ENCODE measurements at places on chromosomes 16 and 17.
A peak's percentile ranks its signal among the peaks of the same experiment; 100 is the strongest.

DNA sequence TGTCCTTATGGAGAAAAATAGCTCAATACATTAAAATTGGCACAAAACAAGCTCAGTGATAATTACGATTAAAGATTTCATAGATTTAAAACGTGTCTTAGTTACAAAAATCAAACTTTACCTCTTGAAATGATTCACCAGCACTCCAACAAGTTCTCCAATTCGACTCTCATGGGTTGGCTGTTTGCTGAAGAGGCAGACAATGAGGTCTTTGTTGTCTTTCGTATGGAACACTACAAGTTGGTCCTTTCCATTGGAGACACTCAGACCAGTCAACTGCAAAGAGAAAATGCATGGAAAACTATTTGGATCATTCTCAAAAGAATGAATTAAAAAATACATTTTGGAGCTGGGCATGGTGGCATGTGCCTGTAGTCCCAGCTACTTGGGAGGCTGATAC lies 118.2 kb downstream of the CDK5R1 start:
- no peak for DNase-seq

- DNase-seq: no peak
Observed at GRCh38 chr16:80287674-80288073, 253.1 kb upstream of the DYNLRB2 start.

- no peak for DNase-seq
Observed at GRCh38 chr17:3762922-3763776, 37.8 kb downstream of the ITGAE start.

DNA sequence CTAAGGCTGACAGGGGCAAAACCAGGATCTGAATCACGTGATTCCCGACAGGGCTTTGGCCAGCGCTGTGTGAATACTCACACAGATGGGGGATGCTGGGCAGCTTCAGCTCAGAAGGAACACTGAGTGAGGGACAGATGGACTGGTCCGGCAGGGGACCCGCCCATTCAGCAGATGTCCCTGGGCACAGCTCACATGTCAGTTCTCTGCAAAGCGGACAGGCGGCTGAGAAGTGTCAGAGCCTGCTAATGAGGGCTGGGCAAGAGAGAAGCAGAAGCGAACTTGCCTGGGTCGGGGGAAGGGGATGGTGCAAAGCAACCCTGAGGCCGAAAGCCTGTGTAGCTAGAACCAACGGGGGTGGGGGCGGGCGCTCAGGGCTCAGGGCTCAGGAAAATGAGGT lies 11.9 kb upstream of the GLIS2 start:
- no peak for DNase-seq

- no peak for DNase-seq
Observed at GRCh38 chr17:9473711-9474110, 101.9 kb downstream of the STX8 start.

- no peak for DNase-seq
Observed at GRCh38 chr17:35021520-35022380, 41.4 kb downstream of the LIG3 start.

DNA sequence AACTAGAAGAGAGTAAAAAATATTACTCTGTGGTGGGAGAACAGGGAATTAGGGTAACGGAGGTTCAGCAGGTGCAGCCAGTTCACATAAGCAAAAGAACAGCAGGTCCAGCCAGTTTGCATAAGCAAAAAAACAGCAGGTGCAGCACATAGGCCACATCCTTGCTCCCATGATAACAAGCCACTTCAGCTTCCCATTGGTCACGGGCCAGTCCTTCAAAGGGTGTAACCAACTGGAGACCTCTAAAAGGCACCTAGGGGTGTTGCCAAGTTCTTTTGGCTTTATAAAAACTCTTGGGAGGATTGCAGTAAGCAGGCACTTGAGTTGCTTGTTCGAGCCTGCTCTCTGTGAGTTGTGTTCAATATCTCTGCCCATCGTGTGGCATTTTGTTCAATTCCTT lies 488.1 kb downstream of the XYLT1 start:
- no peak for DNase-seq

GRCh38 chr17:44794851-44795413 lies 35.2 kb downstream of the GJC1 start:
- peak; percentile 33 for DNase-seq

DNA sequence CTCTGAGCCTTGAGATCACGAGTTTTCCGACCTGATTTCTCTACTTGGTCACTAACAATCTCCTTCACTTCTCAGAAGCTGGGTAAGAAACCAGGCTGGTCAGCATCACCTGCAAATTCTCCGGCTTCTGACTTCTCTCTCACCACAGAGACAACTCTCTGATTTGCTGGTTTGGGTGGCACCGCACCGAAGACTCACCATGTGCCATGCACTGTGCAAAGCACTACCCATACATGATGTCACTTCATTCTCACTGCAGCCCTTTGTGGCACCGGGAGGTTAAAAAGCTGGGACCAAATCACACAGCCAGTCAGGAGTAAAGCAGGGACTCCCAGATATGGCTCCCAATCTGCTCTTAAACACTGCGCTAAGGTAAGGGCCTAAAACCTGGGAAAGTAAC lies 647 bp downstream of the VAC14 start:
- peak; percentile 49 for DNase-seq

GRCh38 chr17:76702076-76702475 lies 8.7 kb downstream of the MXRA7 start:
- peak; percentile 51 for DNase-seq

GRCh38 chr17:29005936-29006511 lies at the start of gene SEZ6:
Gene SEZ6 (minus strand): TSS chr17:29006033. CDS start chr17:29005869, 164 bp downstream.
- DNase-seq: peak; percentile 84

GRCh38 chr17:16953347-16953746 lies 18.6 kb downstream of the TNFRSF13B start:
- no peak for DNase-seq

DNA sequence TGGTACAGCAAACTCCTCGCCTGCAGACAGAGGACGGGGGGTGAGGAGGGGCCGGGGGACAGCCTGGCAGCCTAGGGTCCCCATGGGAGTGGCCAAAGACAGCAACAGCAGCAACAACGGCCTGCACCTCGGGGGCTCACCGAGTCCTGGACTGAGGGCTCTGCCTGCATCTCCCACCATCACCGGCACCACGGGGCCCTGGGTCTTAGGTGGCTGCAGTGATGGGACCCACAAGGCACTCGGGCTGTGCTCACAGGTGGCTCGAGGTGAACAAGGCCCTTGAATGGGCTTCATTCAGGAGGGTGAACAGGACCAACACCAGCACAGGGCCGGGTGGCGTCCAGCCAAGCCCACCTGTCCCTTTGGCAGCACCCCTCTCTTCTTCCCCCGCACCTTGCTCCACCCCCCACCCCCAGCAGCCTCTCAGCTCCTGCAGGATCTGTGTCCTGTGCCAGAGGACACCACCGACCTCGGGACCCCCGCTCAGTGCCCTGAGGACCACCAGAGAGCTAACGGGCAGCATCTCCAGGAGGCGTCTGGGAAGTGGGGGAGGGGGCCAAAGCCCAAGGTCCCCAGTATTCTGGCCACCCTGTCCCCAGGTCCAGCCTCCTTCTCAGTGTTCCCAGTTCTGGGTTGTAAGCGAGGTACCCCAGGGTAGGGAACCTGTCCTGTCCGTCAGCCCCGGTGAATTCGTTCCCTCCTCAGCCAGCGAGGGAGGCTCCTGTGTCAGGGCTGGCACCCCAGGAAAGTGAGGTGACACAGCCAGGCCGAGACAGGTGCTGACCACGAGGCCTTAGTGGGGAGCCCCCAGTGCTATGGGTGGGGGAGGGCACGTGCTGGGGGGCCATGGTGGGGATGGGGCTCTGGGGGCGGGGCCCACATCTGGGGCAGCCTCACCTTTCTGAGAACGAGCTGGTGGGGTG lies 94.3 kb downstream of the TBC1D16 start:
- no peak for DNase-seq

DNA sequence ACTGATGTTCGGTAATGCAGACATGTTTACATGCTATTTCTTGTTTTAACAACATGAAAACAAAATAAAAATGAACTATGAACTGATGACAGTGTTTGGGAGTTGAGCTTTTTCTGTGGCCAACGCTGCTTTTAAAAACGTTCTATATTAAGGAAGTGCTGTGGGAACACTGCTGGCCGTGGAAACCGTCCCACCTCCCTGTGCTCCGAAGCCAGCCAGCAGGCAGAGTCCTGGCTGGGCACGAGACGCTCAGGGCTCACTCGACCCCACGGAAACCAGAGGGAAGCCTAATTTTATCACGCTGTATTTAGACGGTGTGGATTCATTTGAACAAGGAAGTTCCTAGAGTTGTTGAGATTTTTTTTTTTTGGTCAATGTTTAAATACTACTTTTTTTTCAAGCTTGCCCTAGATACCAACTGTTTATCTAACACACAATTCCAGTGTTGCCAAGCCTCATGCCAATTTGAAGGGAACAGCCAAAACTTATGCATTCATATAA lies 25.8 kb downstream of the ADCY9 start:
- no peak for DNase-seq

DNA sequence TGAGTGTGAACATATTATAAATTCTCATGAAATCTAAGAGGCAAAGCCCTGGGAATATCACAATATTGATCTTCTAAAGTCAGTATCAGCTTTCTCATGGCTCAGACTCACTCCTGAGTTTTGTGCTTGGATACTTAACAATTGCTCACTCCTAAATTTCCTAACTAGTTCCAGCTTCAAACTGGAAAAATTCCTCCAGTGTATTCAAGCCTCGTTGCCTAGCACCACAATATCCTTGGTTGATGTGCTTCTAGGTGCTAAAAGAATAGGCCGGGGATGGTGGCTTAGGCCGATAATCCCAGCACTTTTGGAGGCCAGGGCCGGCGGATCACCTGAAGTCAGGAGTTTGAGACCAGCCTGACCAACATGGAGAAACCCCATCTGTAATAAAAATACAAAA lies 62.5 kb downstream of the XYLT1 start:
- no peak for DNase-seq

DNA sequence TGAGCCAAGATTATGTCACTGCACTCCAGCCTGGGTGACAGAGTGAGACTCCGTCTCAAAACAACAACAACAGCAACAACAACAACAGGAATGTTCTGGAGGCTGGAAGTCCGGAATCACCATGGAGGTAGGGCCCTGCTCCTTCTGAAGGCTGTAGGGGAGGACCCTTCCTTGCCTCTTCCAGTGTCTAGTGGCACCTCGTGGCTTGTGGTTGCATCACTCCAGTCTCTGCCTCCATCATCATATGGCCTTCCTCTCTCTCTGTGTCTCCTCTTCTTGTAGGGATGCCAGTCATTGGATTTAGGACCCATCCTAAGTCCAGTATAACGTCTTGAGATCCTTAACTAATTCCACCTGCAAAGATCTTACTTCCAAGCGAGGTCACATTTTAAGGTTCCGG lies 14.0 kb downstream of the NAGPA start:
- DNase-seq: no peak

DNA sequence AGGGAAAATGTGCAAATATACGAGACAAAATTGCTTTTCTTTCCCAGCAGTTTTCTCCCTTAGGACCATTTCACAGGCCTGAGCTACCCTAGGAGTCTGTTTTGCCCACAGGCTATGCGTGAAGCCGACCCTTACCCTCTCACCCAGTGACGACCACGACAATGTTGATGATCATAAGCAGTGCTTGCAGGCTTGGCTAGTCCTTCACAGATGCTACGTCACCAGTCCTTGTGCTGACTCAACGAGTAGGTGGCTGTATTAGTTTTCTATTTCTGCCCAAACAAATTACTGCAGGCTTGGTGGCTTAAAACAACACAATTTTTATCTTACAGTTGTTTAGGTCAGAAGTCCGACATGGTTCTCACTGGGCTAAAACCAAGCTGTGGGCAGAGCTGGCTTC lies 574.6 kb upstream of the HSBP1 start:
- DNase-seq: no peak

- peak; percentile 71 for DNase-seq
Observed at GRCh38 chr17:81522491-81523401, 5.4 kb upstream of the FSCN2 start.

- peak; percentile 52 for DNase-seq
Observed at GRCh38 chr16:68707340-68708152, 29.5 kb upstream of the CDH1 start.

DNA sequence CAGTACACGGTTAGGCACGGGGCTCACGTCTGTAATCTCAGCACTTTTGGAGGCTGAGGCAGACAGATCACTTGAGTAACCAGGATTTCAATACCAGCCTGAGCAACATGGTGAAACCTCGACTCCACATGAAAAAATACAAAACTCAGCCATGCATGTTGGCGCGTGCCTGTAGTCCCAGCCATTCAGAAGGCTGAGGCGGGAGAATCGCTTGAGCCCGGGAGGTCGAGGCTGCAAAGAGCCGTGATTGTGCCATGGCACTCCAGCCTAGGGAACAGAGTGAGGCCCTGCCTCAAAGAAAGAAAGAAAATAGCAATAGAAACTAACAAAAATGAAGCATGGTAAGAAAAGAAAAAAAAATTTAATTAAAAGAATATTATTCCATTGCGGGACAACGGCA lies 128.0 kb upstream of the CHMP6 start:
- DNase-seq: no peak

DNA sequence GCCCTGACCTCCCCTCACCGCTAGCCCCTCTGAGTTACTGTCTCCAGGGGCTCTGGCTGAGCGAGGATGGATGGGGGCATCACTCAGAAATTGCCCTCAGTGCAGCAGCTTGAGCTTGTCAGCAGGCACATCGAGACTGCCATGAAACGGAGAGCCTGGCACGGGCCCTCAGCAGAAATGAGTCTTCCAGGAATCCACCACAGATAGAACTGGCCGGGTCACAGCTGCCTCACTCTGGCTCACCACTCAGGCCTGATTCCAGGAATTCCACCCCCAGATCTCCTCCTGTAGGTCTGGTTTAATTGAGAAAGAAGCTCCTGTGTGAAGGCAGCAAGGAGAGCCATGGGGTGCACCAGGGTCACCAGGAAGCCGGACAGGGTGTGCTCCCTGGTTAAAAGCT lies 85.5 kb downstream of the GSG1L start:
- no peak for DNase-seq

DNA sequence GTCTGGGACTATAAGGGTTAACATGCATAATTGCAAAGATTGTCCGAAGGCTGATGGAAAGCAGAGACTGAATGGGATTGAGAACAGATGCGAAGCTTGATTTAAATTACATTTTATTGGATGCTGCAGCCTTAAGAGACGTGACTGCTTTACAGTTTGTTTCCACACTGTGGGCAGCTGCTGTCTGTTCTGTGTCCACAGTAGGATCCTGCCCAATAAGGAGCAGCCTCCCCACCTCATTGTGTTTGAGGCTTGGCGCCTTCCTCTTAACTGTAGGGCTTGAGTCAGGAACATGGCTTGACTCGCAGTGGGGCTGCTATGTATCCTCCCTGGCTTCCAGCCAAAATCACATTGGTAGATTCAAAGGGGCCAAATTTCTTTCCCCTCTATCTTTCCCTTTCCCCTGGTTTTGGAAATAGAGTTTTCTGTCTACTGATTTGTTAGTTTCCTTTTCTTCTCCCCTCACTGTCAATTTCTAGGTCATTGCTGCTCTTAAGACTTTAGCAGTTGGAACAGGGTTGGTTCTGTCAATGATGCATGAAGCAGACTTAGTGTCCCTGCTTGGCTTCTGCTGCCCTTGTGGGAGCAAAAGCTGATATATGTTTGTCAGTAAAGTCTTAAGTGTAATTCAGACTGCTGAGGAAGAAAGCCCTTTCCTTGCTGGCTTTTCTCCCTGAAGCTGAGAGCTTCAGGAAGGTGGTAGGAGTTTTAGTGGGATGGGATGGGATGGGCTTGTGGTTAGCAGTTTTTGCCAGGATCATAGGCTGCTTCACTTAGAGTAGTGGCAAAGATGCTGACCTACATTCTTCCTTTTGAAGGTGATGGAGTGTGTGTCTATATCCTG lies 5.0 kb upstream of the RARA start:
- no peak for DNase-seq
